ENCODE measurements at places on chromosomes 6 and 20.
A peak's percentile ranks its signal among the peaks of the same experiment; 100 is the strongest.

DNA sequence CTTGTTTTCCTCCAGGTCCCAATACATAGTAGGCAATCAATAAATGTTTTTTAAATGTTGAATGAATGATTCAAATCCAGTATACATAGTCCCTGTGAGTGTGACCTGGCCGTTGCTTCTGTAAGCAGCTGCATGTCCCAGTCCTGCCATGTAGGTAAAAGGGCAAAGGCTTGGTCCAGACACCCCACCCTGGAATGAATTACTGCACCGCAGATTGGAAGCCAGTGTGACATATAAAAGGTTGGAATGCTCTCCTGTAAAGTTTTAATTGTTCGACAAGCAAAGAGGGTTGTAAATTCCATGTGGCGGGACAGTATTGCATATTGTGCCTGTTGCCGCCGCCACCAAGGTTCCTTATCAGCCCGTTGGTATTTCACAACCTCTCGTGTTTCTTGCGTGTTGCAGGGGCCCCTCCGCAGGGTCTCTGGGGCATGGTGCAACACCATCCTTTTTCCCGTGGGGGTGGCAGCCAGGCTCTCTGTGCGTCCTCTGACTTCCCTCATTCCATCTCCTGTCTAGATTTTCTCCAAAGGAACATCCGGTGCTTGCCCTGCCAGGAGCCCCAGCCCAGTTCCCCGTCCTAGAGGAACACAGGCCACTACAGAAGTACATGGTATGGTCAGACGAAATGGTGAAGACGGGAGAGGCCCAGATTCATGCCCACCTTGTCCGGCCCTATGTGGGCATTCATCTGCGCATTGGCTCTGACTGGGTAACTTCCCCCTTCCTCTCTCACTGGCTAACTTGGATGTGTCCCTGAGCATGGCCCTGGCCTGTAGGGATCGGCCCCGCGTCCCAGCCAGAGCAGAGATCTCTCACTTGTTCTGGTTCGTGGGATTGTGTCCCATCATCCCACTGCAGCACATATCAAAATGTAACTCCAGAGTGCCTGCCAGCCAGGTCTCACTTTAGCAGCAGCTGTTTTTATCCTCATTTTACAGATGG lies 20.3 kb downstream of the POFUT1 start:
- DNase-seq, result no peak

DNA sequence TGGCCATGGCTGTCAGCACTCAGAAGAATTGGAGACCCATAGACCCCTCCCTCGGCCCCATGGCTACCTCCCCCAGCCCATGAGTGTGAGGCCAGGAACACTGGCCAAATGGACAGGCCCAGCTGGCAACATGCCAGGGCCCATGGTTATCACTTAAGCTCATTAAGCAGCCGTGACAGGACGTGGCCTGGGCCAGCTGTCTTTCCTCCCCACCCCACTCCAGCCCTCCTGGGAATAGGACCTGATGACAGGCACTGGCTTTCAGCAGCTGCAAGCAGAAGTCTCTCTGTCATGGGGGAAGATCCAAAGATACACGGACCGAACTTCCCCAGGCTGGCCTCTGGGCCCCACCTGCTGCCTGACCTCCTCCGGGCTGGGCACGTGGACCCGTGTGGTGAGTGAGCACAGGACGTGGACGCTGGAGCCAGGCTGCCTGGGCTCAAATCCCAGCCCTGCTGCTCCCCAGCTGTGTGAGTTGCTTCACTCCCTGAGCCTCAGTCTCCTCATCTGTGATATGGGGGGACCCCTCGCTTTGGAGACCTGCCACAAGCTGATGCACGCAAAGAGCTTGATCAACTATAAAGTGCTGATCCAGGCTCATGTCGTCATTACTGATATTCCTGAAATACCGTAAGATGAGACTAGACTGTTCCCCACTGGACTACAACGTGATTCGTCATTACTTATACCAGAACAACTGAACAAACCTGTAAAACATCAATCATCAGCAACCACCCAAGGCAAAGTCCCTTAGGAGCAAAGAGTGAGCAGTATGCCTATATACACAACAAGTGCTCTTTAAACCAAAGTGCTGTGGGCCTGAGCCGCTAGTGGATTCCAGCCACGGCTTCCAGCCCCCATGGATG lies 22.0 kb upstream of the VSTM2L start:
- DNase-seq, result peak; percentile 48

DNA sequence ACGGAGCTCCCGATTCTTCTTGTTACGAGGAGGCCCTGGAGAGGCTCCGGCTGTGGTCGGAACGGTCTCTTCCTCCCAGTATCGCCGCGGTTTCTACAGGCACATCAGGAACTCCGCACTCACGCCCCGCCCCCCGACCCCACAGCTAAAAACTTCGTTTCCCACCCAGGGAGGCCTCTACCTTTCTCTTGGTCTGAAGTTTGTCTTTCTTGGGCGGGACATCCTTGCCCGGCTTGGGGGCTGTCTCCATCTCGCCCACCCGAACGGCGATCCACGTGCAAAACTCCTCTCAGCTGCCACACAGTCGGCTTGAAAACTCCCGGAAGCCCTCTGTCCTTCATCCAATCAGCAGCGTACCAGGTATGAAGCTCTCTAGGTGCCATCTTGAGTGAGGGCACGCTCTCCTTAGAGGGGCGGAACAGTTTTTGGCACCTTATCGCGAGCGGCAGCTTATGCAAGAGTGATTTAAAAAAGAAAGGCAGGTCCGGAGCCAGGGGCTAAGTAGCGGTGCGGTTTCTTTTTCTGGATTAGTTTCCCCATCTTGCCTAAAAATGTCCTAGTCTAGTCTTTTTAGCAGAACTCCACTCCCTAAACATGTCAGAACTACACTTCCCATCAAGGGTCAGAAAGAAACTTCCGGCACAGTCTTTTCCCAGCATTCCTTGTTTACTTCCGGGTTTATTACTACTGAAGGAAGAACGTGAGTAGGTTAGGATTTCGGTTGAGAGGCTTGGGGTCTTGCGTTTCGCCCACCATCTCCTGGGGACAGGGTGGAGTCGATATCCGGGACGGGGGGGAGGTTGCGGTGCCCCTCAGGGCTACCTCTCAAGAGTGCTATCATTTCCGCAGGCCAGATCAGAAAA lies at the start of the genes PFDN6 and WDR46:
Gene PFDN6, plus strand, starts transcription at position 681 of the 863 bp plus-strand sequence. CDS start 256 bp downstream, outside the sequence.
Gene WDR46, minus strand, starts transcription at position 319 of the 863 bp plus-strand sequence. Its CDS starts 69 bp downstream, at position 250.
- peak; percentile 94 for DNase-seq

DNA sequence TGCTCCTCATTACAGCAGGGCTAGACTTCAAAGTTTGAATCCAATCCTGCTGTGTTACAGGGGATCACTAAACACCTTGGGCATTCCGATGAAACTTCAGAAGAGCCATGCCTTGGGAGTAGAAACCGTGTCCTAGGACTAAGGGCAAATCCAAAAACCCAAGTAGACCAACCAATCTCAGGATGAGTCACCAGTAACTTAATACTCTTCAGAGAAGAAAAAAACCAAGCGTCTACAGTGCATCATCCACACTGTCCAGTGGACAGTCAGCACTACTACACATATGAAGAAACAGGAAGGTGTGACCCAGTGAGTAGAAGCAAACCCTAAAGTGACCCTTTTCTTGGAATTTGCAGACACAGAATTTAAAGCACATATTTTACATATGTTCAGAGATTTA lies 39.5 kb upstream of the VAPB start:
- no peak for DNase-seq

GRCh38 chr20:16147916-16148315 lies 425.3 kb downstream of the KIF16B start:
- no peak for DNase-seq

DNA sequence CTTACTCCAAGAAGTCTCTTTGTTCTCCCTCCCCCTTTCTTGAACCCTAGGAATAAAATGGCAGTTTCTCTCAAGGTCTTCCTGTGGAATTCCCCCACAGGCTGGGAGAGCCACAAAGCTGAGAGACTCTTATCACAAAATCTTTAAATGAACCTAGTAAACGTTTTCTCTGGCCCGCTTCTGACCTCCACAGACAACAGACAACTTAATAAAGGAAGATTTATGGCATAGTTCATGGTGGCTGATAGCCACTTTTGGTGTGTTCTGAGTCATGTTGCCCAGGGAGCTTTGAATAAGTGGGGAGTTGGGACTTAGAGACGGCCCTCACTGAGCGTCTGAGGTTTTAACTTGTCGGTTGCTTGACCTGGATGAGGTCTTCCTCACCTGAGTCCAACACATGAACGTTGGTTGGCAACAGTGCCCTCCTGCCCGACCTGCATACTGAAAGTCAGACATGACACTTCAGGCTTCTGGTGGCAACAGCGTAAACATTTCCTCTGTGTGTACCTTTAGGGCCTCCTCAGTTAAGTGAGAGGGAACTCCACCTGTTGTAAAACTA lies 124.1 kb downstream of the FOXO3 start:
- DNase-seq, result no peak

GRCh38 chr6:111997078-111997852 lies 56.6 kb upstream of the CCN6 start:
- DNase-seq, result peak; percentile 77

GRCh38 chr6:27295301-27296079 lies 16.6 kb downstream of the POM121L2 start:
- peak; percentile 15 for DNase-seq

GRCh38 chr20:46243707-46244628 lies 64.3 kb downstream of the CDH22 start:
- DNase-seq, result no peak

- DNase-seq, result no peak
These were observed 87.6 kb downstream of the SMOC2 start for GRCh38 chr6:168528474-168529095.

GRCh38 chr20:57693002-57693582 lies 16.7 kb downstream of the PMEPA1 start:
- DNase-seq, result no peak

GRCh38 chr6:35080016-35080680 lies 61.0 kb downstream of the TCP11 start:
- no peak for DNase-seq

GRCh38 chr20:38932457-38933120 lies 6.4 kb downstream of the FAM83D start:
- peak; percentile 16 for DNase-seq

- DNase-seq, result no peak
These were observed 689.3 kb upstream of the FLRT3 start for GRCh38 chr20:15026759-15027158.

GRCh38 chr6:111781041-111781708 lies 92.1 kb downstream of the FYN start:
- DNase-seq, result peak; percentile 48

- no peak for DNase-seq
These were observed 3.6 kb downstream of the CNBD2 start for GRCh38 chr20:35971981-35972380.

- no peak for DNase-seq
These were observed 771.4 kb upstream of the MMS22L start for GRCh38 chr6:98054453-98054852.

DNA sequence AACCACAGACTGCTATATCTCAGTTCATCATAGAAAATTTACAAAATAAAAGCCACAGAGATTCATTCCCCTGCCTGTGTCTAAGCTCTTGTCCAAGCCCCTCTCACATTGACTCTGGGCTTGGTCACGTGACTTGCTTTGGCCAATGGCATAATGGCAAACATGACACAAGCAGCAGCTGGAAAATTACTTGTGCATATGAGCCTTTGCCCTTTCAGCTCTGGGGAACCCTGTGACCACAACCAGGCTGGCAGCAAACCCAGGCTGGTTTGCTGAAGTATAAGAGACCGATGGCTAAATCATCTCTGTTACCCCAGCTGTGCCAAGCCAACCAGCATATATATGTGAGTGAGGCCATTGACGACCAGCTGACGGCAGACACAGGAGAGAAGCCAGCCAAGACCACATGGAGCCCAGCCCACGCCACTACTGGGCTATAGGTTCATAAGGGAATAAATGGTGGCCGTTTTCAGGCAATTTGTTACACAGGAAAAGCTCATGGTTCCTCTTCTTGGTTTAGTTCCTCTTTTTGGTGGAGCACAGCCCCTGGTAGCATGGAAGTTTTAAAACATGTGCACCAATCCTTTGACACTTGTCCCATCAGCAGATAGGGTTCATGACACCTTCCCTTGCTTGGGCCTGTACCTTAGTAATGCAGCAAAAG lies 31.8 kb upstream of the RSPO4 start:
- DNase-seq, result no peak

DNA sequence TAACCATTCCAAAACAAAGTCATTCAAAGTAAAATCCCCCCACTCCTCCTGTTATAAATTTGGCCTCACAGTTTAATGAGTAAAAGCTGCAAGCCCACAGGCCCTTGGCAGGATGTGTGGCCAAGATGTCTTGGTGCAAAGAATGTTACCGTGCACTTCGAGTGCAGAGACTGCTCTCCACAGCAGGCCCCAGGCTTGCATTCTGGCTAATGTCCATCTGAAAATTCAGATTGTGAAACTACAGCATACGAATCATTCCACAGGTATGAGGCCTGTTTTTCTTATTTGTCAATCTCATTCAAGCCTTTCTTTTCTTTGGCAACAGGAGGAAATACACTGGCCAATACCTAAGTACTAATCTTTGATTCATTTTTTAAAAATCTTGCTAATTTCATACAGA lies 7.1 kb downstream of the RPS6KA2 start:
- DNase-seq, result no peak

DNA sequence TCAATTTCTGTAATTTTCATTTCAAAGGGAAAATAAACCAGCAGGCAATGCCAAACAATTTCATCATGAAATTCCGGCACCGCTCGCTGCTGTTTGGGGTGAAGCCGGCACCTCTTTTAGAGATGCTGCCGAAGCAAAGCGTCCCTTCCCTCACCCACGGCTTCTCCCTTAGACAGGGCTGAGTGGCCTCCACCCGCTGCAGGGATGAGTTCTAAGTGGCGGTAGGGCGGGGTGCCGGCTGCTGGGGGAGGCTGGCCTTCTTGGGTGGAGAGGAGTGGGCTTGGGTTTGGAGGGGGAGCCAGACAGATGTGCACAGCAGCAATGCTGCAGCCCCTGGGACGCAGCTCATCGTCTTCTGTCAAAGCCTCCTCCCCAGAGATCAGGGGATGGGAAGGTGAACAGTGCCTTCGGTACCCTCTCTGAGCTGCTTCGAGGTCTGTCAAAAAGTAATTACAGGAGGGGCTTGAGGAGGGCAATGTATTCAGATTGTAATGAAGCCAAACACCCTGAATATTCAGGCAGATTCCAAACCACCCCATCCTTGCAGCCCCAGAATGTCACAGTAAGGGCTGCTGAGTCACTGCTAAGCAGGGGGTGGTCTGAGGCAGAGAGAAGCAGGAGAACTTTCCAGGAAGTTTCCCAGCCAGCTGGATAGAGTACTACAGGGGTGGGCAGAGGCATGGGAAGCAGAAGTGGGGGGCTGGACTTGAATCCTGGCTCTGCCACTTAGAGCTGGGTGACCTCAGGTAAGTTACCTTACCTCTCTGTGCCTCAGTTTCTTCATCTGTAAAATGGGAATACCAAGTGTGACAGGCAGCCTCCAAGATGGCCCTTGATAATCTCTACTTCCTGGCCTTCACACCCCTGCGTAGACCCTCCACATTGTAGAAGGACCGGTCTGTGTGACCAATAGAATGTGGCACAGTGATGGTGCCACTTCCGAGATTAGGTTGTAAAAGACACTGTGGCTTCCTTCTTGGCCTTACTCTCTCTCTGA lies 96.6 kb downstream of the SULF2 start:
- no peak for DNase-seq

GRCh38 chr6:136963259-136963658 lies 41.2 kb downstream of the SLC35D3 start:
- no peak for DNase-seq

DNA sequence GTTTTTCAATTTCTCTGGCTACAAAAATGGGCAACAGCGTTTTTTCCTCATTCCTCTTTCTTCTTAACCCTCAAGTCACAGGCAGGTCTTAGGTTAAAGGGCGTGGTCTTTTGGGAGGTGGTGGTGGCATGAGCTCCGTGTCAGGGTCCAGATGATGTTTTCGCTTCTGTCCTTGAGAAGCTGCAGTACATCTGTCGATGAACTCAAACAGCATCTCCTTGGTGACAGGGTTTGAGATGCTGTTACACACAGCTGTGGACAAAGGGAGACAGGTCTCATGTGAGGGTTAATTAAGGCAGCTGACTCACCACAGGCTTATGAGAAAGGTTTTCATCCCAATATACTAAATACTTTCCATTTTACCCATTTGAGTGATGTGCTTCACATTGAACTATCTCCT lies 350.8 kb downstream of the RNGTT start:
- DNase-seq, result no peak
